NCI-H748 treated with DMSO at 0.1 percent for 48 hours (cell line): ENCODE measurements at places on chromosomes 16 and 17.

DNA sequence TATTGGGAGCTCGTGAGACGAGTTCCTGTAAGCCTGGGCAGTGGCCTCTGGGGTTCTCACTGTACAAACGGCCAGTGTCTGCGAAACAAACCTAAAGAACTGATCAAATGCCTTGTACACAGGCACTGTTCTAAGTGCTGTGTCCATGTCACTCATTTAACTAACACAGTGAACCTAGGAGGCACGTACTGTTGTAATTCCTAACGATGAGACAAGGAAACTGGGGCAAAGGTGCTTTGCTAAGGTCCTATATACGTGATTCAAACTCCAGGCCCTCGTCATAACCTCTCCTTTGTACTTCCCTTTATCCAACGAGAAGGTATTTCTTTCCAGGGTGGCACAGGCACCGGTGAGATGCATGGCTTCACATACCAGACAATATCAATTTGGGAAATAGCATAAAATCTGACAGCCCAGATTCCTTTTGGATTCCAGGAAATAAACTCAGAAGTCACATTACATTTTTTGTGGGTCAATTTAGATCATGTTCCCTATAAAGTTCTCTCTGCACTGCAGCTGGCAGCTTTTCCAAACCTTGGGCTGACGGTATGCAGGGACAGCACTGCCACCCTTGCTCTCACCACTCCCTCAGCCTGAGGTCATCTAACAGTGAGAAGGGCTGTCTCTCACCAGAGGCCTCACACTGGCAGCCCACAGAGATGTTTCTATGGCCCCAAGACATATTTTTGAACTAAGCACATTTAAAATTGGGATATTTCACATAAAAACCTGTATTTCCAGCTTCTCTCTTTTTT lies 18.3 kb downstream of the GLYR1 start:
- DNase-seq = no peak

GRCh38 chr16:15576960-15577958 lies 65.7 kb downstream of the MARF1 start:
- no peak for DNase-seq

DNA sequence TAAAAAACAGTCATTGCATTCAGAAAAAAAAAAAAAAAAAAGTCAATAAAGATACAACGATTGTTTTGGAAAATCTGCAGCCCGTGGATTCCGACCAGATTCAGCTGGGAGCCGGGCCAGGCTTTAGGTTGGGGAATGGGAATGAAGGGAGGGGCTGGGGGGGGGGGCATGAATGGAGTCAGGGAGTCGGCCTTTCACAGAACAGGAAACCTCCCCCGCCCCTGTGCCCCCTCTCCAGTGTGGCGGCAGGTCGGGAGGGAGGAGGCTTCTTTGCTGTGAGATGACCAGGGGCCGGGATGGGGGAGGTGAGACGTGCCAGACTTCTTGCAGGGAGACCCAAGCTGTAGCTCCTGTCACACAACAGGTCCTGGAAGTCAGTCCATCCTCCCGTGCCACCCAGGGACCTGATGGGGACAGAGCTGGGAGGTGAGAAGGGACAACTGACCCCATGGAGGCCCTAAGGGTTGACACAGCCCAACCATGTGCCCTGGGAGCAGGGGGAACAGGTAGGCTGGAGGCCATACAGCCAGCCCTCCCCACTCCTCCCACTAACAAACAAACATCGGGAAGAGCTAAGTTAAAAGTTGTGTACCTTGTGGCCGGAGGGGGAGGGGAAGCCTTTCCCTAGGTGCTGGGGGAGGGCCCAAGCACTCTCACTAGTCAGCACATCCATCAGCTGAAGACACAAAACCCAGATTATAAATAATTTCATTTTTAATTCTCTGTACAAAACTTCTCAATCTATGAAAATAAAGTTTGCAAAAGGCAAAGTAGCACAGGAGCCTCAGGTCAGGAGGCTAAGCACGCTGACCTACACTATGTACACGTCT lies 25.2 kb downstream of the SREBF1 start:
- DNase-seq = no peak

DNA sequence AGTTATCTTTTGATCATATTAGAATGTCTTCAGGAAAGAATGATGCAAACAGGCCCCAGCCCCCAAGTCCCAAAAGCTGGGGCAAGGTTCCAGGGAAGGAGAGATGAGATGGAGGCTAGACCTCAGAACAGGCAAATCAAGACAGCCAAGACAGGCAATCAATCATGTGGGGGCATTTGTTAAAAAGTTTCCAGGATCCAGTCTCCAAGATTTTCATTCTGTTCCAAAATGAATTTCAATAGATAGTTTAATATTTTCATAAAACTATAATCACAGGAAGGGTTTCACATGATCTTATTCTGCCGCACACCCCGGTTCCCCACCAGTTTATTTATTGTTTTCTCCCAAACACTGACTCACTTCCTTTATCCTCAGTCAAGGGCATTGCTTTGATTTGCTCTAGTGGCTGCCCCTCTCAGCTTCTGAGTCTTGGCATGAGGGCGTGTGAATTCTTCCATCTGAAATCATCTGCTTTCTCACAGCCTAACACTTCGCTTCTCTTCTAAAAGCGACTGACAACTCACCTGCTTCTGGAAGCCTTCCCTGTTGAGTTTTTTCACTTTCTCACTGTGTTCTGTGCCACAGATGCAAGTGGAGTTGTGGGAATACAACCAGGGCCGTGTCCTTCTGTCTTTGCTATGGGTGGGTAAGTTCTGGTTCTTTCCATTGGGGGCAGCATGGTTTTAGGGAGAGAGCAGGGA lies 12.2 kb upstream of the TERF2 start:
- no peak for DNase-seq

GRCh38 chr16:68370581-68371275 lies 59.9 kb downstream of the PRMT7 start:
- DNase-seq = no peak

DNA sequence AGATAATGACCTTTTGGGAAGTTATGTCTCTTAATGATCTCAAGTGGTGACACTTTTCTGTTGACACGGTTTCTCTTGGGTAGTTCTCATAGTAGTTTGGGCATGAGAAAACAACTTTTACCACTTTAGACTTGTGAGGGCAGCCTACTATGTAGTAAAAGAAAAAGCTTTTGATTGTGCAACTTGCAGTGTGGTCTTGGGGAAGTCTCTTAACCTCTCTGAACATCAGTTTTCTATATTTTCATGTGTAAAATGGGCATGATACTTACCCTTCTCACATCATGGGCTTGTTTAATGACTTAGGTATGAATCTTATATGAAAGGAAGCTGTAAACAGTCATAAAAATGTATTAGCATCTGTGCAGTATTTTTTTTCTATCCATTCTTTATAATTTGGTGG lies 11.2 kb downstream of the NF1 start:
- no peak for DNase-seq

DNA sequence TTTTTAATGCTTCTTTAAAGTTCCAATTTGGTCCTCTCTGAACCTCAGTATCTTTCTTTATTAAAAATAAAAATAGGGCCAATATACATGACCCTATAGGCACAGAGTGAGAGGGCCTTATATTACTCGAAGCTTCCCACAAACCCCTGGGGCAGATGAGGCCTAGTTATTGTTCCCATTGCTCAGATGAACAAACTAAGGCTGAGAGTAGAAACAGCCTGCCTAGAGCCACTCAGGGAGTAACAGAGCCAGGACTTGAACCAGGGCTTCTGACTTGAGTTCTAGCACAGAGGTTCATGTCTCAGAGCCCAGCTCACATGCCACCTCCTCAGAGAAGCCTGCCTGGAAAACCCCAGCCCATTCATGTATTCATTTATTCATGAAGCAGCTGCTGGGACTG lies 7.7 kb downstream of the BCL7C start:
- DNase-seq = no peak

DNA sequence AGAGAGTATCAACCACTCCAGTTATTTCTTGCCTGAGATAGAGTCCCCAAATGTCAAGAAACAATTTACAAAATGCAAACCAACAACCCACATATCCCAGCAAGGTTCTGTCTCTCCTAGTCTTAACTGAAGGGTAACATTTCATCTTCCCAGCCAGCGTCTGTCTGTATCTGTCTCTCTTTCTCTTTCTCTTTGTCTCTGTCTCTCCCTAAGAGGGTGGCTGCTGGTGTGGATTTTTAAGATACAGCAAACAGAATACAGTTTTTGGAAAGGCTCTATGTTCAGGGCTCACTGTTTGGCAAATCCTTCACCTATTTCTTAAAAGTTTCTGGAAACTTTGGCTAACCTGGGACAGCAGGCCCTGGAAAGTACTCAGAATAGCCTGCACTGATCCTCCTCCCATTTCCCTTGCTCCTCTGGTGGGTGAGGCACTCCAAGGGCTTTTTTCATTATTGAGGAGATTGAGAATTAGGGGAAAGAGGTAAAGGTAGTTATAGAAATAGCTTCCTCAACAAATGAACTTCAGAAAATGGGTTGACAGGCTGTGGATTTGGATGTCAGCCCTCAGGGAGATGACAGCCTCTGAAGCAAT lies 6.2 kb downstream of the HOXB4 start:
- no peak for DNase-seq

GRCh38 chr16:89442588-89442987 lies 47.8 kb downstream of the ANKRD11 start:
- no peak for DNase-seq

- peak; percentile 58 for DNase-seq
Measured at GRCh38 chr17:2435181-2435741, 34.4 kb upstream of the MNT start.

DNA sequence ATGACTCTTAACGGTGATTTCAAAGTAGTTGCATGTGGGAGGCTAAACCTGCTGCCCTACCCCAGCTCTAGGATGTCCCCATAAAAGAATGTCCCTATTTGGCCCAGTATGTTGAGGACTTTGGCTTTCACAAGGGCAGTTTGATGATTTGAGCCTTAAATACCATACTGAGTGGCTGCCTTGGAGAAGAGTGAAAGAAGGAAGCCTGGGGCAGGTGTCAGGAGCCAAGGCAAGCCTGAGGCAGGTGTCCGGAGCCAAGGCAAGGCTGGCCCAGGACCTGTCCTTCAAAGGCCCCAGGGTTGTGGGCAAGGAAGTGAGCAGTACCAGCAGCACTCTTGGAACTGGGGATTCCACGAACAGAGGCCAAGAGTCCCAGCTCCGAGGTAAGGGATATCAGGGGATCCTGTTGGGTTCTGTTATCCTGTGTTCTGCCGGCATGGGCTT lies 18.6 kb downstream of the ST6GALNAC2 start:
- no peak for DNase-seq

DNA sequence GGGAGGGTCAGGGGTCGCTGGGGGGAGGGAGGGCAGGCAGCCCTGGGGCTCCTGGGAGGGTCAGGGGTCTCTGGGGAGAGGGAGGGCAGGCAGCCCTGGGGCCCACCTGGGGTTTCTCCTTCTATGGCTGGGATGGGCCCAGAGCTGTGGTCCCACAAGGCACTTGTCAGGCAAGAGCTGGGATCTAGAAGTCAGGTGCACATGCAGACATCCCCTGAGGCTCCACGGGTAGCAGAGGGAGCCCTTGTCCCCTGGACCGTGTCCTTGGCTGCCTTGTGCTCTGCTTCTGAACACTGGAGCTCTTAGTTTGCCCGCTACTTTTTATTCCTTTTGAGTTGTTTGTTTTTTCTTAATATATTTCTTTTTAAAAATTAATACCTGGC lies 1.8 kb downstream of the TUBB3 start:
- no peak for DNase-seq

DNA sequence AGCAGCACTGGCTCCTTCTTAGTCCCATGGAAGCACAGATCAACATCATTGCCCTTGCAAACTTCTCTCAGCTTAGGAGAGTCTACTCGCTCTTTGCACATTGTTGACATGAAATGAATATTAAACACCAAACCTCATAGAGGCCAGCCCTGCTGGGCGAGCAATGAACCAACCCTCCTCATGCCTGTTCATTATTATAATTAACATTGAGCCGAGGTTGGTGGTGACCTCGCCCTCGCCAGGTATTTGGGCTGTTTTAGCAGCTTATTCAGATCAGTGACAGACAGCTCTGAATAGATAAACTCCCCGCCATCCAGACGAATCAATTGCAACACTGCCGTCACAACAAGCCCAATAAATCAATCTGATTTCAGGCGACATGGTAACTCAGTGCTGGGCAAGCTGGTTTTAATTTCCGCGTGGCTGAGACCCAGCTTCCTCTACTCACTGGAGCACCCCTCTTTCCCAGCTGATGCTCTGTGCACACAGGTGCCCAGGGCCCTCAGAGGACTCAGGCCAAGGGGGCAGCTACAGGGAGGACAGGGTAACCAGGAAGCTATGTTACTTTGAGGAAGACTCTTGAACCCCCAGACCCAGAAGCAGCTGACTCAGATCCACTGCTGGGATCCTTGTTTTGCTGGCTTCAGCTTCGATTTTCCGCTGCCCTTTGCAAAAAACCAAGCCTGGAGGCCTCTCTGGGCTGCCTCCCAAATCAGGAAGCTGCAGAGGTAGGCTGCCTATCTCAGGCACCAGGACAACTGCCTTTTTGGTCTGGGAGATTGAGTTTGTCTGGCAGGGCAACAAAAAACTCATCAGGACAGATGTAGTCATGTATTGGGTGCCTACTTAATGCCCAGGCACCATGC lies 10.7 kb upstream of the SEZ6 start:
- DNase-seq = no peak

DNA sequence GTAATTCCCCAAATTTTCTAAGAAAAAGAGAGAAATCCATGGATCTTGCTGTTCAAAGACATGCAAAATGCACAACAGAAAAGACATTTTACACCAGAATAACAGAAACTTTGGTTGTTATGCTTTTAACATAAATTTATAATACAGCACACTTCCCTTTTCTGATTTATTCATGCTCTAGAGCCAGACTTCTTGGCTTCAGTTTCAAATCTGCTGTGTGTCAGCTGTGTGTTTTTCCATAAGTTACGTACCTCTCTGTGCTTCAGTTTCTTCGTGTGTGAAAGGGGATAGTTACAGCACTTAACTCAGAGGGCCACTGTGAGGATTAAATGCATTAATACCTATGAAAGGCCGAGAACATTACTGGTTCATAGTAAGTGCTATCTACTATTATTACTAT lies 6.8 kb upstream of the CCL3L1 start:
- DNase-seq = no peak

- no peak for DNase-seq
Measured at GRCh38 chr17:68127914-68128313, 92.4 kb downstream of the KPNA2 start.

GRCh38 chr16:1193143-1193824 lies 31.8 kb downstream of the TPSG1 start:
- DNase-seq = no peak

GRCh38 chr16:61465285-61465684 lies 571.0 kb downstream of the CDH8 start:
- no peak for DNase-seq

DNA sequence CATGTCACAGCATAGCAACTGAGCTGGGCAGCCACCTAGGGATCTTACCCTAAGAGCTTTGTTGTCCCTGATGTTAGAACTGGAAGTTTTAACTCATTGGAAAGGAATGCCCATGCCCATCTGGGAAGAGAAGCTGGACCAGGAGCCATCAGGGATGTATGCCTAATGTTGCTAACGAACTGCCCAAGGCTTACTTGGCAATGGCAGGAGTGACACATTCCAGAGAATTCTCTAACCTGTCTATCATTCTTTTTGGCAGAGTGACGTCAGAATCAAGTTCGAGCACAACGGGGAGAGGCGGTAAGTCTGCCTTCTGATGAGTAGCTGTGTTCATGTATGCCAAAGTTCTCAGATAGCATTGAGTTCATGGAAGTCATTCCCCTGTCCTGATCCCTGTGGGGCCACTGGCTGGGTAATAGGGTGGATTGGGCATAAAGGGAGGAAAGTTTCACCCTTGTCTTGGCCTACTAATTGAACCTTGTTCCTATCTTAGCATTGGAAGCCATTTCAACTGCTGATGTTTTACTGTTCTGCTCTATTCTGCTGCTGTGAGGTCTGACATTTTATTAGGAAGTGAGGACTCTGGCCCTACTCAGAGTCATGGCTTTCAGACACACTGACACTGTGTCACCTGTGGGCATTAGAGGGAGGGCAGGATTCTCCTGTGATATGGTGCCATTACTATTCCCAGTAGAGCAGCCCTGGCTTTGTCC lies 23.7 kb downstream of the MAP3K3 start:
- no peak for DNase-seq
